Stimulated activated CD8-positive, alpha-beta memory T cell treated with anti-CD3 and anti-CD28 coated beads, Interleukin-7, amount 100 ng/mL, for 1 hour (primary cell): ENCODE measurements at places on chromosomes 3 and 15.

- DNase-seq = no peak
Measured at GRCh38 chr3:61828880-61829721, 267.7 kb downstream of the PTPRG start.

- DNase-seq = no peak
Measured at GRCh38 chr3:183493296-183494045, 62.0 kb downstream of the KLHL6 start.

GRCh38 chr3:25412269-25412668 is 15.8 kb upstream of the RARB start:
- no peak for DNase-seq

- no peak for DNase-seq
Measured at GRCh38 chr3:123920383-123920782, 36.3 kb upstream of the MYLK start.

DNA sequence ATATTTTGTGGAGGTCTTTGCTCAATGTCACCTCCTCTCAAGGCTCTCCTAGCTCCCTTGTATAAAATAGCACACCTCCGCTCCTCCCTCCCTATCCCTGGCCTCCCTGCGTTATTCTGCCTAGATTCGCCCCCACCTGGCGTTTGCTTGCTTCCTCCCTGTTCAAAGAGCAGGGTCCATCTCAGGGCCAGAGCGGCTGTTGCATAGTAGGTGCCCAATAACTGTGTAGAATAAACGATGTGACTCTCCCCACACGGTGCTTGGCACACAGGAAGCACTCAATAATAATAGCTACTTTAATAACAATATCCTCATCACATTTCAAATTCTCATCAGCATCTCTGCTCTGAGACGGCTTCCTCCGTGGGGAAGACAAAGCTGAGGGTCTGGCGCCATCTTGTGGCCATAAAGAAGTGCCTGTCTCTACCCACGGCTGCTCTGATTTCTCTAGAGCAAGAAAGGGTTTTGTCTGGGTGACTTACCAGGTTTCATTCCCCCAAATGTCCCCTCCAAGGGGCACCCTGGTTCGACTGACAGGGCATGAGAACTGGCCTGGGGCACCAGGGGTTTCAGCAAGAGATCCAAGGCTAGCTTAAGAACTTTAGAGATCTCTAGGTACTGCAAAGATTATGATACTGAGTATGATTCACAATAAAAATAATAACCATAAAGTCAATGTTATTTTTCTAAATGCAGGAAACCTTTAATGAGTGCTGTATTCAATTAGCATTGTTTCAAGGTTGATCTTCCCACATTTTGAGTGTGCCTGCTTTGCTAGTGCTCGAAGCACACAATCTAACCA is 16.1 kb downstream of the CD276 start:
- DNase-seq = peak; percentile 57

GRCh38 chr3:135853981-135854380 is 111.5 kb upstream of the PPP2R3A start:
- no peak for DNase-seq

DNA sequence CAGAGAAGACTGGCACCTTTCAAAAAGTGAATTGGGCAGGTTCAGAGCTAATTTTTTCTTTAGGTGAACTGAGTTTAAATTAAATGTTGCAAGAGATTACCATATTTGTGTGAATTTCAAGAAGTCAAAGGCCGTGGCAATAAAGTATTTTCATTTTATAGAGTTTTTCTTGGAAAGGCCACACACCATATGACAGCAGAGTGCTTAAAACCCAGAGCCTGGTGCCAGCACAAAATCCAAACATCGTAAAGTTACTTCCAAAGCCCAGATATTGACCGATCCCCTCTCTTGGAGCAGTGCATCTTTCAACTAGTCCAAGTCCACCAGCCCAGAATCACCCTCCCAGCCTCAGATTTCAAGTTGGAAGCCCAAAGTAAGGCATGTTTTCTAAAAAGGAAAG is 164.5 kb downstream of the VGLL4 start:
- no peak for DNase-seq

- DNase-seq = no peak
Measured at GRCh38 chr3:107498646-107499045, 24.1 kb upstream of the BBX start.

- no peak for DNase-seq
Measured at GRCh38 chr3:66452303-66453011, 48.4 kb downstream of the LRIG1 start.

- no peak for DNase-seq
Measured at GRCh38 chr3:187207624-187208023, 10.3 kb downstream of the RTP1 start.

- no peak for DNase-seq
Measured at GRCh38 chr15:78492872-78493271, 14.5 kb upstream of the HYKK start.

GRCh38 chr15:29457729-29458128 is 188.1 kb upstream of the NSMCE3 start:
- DNase-seq = no peak

GRCh38 chr3:168414149-168414548 is 318.4 kb upstream of the GOLIM4 start:
- no peak for DNase-seq

GRCh38 chr3:169456900-169457299 is 206.6 kb downstream of the MECOM start:
- no peak for DNase-seq

DNA sequence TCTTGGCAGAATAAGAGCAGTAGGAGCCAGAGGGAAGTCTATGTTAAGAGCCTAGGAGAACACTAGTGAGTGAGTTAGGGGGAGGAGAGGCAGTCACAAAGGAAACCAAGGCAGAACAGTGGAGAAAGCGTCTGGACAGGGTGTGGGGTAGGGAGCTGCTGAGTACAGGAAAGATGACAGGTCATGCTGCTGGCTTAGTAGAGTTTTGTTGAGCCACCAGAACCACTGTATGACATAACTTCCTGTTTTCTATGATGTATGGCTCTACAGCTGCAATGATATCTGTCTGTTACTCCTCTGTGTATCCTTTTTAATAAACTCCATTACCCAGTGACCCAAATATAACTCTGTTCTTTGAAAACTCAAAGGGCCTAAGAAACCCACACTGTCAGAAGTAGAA is 10.6 kb upstream of the STT3B start:
- no peak for DNase-seq

GRCh38 chr3:97646932-97647331 is 117.6 kb upstream of the ARL6 start:
- DNase-seq = no peak

GRCh38 chr3:193168931-193169330 is 72.1 kb upstream of the PLAAT1 start:
- no peak for DNase-seq

DNA sequence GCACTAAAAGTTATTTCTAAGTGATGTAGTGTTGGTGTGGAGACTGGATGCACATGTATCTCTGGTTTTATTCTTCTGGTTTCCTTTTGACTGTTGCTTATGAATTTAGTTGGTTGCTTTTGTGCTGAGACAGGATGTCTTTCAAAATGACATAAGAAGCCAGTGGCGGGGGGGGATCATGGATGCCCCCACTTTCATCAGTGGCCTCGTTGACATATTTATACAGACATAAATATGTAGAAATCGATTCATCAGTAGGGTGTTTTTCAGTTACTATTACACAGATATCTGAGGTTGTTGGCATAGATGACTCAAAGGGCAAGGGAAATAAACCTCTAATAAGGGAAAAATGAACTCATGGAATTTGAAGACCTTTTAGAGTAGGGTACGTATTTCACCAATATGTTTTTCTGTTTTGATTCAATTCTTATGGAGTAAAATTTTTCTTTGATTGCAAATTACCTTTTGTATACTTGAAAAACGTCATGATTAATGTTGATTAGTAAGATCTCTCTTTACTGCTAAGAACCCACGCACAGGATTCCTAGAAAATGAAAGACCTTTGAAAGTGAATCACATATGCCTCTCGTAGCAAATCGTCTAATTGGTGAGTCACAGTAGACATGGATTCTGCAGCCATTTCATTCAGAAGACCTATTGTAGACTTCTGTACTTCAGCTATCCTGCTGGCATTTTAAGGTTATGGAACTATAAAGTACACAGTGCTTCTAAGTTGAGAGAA is 97.4 kb upstream of the RBMS3 start:
- no peak for DNase-seq

DNA sequence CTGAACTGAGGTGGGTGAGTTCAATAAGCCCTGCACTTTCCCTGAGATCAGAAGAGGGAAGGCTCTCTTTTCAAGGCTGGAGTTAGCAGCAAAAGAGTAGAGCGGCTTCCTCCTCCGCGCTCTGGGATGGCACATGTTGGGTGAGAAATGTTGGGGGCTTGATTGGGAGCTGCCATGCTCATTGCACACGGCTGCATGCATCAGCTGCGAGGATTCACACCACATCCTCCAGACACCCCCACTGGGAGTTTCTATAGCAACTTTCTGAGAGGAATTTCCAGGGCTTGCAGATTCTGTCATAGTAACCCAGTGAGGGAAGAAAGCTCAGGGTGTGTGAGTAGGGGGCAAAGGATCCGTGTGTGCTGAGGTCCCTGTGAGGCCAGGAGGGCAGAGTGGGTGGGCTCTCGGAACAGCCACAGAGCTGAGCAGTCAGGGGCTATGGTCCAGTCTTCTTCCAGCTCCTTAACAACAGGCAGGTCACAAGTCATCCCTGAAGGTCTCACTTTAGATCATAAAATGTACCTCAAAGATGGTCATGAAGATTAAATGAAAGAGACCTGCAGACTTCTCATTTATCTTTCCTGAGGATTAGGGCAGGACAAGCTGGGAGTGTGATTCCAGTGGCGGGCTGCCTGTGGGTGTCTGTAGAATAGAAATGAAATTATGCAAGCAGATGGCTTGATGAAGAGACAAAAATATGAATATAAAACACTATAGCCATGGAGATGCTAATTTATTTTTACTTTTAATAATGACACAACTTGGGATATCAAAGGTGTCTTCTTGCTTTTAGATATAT is 75.7 kb upstream of the CHRNA7 start:
- DNase-seq = no peak

DNA sequence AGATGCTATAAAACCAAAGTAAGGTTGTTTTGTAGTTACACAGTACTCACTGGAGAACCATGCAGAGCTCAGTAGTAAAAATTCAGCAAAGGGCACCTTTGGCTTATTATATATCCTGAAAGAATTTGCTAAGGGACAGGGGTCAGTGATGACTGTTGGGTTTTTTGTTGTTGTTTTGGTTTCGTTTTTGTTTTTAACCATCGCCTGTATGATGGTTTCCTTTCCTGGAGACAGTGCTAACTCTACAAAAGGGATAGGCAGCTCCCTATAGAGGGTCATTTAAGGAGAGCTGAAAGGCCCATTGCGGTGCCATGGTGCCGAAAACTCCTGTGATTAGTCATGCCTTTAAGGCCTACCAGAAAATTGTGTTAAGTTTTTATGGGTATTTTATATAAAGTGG is 118.2 kb upstream of the GOLIM4 start:
- no peak for DNase-seq

- no peak for DNase-seq
Measured at GRCh38 chr15:85036716-85037115, 55.1 kb downstream of the PDE8A start.

DNA sequence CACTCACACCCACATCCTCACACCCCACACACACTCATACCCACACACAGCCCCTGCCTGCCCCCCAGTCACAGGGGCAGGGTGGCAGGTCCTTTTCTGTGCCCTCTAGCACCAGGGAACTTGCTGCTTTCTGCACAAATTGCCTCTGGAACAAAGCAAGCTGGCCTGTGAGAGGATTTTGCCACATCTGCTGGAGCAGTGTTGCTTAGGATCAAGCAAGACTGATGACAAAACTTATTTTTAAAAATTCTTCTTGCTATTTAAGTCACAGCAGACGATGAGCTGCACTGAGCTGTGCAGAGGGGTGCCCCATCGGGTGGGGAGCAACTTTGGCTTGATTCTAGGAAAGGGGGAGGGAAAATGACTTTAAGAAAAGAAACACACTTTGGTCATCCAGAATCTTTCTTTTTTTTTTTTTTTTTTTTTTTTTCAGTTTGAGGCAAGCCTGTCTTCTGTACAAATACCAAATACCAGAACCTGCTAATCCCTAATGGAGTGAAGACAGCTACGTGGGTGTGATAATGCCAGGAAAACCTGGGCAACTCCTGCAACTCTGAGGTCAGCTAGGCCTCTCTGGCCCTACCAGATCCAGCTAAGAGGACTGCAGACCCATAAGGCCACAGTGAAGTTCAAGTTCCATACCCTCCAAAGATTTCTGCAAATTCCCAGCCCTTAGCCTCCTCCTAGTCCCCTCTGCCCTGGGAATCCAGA is 195.3 kb downstream of the ABHD5 start:
- DNase-seq = no peak

- no peak for DNase-seq
Measured at GRCh38 chr3:151091685-151092345, 6.4 kb downstream of the MED12L start.

- no peak for DNase-seq
Measured at GRCh38 chr3:29201604-29202003, 79.3 kb upstream of the RBMS3 start.

- DNase-seq = no peak
Measured at GRCh38 chr3:49872801-49873281, 3.1 kb upstream of the CAMKV start.

GRCh38 chr15:100193277-100193860 is 148.4 kb downstream of the ADAMTS17 start:
- DNase-seq = no peak

DNA sequence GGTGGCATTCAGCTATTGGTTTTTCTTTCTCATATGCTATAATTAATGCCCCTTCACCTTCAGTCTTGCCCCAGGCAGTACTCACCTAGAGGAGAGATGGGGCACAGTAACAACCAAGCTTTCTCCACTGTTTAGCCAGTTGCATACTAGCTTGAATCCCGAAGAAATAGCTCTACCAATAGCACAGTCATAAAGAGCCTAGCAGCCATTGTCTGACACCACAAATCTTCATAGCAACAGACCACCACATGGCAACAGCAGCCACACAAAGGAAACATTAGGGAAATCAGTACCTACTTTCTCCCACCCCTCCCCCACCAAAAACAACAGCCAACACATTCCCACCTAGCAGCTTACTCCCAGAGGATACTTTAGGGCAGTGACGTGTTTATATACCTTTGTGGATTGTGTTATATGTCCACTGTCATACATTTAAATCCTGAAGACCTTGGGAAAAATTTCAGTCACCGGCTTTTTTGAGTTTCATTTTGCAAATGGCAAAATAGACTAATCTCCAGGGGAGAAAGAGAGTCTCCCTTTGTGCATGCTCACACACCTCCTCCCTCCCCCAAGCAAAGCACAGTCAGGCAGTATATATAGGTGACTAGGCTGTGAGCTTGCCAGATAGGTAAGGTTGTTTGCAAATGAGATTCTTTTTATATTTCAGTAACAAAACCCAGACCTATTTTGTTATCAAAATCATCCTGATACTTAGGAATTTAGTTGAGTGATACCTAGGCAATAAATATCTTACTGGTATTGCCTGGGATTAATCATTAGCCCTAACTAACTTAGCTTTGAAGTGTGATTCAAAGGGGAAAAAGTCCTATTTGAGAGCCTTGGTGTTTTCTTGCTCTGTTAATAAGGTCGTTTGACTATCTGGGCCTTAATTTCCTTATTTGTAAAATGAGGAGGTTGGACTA is 140.6 kb downstream of the RBPMS2 start:
- no peak for DNase-seq

- no peak for DNase-seq
Measured at GRCh38 chr3:68988740-68989139, 24.7 kb downstream of the EOGT start.
